ENCODE measurements at places on chromosomes 2 and 18.

DNA sequence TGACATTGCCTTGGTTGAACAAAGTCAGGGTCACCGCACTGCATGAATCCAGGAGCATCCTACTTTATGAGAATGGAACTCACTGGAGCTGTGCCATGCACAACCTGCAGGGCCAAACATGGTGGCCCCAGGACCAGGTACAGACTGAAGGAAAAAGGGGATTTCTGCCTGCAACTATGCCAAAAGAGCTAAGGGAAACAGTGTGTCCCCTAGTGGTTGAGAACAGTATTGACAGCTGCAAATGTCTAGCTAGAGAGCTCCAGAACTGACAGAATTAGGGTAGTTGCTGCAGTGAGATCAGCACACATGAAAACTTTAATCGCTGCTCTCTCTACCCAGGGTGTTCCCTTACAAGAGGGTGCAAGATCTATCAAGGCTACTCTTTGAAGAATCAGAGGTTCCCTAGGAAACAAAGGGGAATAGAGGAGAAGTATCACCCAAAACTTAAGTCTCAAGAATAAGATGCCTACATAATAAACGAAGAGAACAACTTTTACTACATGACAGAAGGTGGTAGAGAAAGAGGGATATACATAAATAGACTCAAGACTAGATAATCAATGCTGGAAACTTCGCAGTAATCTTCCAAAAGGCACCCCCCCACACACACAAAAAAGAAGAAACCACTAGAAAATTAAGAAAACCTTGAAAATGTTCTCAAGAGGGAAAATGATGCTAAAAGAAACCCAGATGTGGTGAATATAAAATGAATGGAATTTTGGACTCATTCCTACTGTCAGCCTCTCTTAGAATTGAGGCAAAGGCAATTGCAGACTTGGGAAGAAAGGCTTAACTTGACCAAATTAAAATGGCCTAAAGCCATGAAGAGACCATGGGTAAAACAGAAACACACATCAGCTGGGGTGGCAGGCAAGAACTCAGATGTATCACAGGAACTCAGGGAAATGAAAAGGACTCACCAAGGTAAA, 43.6 kb upstream of the IHH start:
- peak; percentile 39 for DNase-seq

GRCh38 chr2:8653485-8653884, 28.4 kb upstream of the ID2 start:
- DNase-seq = no peak

GRCh38 chr18:51821610-51822009, 518.4 kb upstream of the DCC start:
- no peak for DNase-seq

- DNase-seq = no peak
These were observed 102.6 kb upstream of the ITGA4 start for GRCh38 chr2:181354626-181355025.

DNA sequence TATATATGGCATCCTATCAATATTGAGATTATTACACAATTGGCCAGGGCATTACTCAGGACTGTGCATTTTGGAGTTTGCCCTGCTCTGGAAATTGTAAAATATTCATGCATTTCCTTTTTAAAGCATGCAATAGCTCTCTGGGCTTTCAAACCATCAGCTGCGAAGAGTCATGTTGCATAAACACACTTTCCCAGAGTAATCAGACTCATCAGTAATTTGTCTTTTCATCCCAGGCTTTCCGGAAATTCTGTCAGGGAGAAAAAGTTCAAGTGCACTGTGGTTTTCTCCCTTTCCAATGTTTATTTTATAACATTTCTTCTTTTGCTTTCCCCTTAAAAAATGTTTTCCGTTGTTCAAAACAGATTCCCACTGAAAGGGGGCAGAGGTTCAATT, 38.9 kb upstream of the FHL2 start:
- no peak for DNase-seq

DNA sequence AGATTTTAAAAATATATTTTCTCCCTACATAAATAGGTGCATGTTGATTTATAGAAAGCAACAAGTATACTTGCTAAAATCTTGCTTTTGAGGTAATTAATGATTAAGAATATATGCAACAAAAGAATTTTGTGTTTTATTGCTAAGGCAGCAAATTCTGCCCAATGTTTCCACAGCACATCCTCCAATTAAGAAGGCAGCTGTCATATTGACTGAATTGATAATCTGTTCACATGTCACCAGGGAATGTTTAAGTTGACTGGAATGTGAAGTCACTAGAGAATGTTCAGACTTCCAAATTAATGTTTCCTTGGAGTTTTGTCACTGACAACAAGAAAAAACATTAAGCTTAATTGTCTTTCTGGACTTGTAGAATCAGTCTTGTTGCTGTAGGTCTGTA, 1602.7 kb upstream of the SLC39A10 start:
- DNase-seq = no peak

GRCh38 chr2:74212702-74213410, 14.4 kb downstream of the MTHFD2 start:
- no peak for DNase-seq

DNA sequence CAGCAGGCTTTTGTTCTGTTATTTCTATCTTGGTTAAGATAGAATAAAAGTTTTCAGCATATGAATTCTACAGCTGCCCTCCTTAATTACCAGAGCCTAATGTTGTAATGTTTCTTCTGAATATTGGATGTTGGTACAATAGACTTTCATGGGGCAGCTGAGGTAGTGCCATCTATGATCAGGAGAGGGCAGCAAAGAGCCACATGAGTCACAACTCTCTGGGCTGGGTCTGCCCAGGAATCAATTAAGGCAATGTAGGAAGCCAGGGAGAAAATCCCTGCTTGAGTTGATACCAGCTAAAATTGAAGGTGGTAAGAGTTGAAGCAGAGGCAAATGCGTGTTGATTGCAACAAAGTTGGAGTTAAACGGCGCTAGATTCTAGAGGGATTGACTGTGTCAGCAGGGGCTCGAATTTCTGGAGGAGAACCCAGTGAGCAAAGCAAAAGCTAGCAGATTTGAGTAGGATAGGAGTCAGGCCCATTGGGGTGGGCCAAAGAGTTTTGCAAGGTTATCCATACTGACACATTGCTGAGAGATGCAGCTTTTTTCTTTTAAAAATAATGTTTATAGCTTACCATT, 10.6 kb upstream of the MC5R start:
- DNase-seq = peak; percentile 53

- DNase-seq = no peak
These were observed 20.0 kb downstream of the SP140L start for GRCh38 chr2:230346921-230347533.

GRCh38 chr18:76721207-76721996, 101.0 kb upstream of the ZNF236 start:
- no peak for DNase-seq

GRCh38 chr2:149329489-149330126, 779 bp upstream of the LYPD6 start:
- DNase-seq = peak; percentile 17

DNA sequence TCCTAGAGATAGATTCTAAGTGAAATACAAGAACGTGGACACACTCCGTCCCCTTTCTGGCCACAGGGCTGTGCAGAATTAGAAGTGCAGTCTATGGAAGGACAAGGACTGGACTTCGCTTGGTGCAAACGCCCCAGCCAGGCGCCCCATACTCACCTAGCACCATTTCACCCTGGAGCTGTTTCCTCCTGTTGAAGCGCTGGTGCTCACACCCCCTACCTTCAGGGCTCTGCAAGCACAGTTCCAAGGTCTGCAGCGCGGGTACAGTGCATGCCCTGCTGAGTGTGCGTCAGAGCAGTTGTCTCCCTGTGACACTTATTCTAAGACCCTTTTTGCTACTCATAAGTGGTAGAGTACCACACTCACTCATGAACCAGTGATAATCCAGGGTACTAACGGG, 3.0 kb downstream of the HPCAL1 start:
- DNase-seq = no peak

GRCh38 chr2:127094509-127095366, 12.2 kb downstream of the BIN1 start:
- no peak for DNase-seq

- no peak for DNase-seq
These were observed 95.7 kb downstream of the BCL2 start for GRCh38 chr18:63223837-63224236.

All from GM12891 (cell line).